IMR-90 (cell line): ENCODE measurements at places on chromosomes 5 and 9.

DNA sequence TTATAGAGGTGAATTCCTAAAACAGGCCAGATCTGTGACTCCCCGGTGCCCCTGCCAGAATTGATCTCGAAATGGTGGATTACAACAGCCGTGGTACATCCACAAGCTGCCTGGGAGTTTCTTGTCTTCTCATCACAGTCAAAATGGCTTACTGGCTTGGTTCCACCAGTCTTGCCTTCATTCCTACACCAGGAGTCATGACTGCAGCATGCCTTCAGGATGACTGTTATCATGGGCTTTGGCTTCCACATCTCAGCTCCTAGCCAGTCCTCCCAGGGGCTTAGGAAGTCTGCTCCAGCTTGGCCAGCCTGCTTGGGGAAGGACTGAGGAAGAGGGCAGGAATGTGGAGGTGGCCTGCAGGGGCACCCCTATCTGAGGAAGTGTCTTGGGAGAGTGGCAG lies 132.9 kb upstream of the NR3C1 start:
- DNase-seq: peak; percentile 99

DNA sequence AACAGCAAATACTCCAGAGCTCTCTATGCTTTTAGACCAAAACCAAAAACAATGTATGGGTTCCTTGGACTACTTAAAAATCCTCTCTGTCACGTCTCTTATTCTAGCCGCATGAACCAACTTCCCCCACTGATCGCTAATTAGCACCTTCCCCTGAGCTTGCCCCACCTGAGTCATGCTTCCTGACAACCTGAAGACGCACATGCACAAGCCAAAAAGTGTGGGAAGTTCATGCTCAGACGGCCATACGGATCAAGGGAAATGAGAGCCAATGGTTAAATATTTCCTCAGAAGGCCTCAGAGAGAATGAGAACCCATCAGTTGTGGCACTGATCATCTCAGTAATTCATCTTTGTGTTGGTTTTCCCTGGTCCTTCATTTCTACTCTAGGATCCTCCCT lies 199.7 kb downstream of the BNC2 start:
- no peak for DNase-seq

DNA sequence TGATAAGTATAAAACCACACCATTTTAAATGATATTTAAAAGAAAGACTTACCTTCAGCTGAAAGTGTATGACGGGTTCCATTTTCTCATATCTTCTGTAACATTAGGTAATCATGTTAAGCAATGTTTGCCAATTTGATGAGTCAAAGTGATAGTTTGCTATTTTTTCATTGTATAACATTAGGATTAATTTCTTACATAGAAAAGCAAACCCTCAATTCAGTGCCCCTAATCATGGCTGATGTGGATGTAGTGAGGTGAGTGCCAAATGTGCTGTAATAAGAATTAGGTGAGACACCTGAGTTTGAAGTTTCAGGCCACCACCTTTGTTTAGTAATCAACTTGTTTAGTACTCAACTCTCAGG lies 68.0 kb downstream of the UNC13B start:
- no peak for DNase-seq

DNA sequence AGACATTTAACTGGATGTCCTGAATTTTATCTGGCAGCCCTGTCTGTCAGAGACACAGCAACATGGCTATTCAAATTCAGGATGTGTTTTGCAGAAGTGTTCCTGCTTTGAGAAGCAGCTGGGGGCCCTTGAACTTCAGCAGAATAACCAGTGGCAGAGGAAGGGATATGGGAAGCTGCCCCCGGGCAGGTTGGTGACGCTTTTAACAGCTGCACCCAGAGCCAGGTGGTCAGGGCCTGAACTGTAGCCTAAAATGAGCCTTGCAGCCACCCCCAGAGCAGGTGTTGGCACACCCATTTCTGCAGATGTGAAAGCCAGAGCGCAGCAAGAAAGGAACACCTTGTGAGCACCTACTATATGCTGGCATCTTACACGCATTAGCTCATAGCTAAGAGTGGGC lies 128.7 kb upstream of the BOD1 start:
- no peak for DNase-seq

DNA sequence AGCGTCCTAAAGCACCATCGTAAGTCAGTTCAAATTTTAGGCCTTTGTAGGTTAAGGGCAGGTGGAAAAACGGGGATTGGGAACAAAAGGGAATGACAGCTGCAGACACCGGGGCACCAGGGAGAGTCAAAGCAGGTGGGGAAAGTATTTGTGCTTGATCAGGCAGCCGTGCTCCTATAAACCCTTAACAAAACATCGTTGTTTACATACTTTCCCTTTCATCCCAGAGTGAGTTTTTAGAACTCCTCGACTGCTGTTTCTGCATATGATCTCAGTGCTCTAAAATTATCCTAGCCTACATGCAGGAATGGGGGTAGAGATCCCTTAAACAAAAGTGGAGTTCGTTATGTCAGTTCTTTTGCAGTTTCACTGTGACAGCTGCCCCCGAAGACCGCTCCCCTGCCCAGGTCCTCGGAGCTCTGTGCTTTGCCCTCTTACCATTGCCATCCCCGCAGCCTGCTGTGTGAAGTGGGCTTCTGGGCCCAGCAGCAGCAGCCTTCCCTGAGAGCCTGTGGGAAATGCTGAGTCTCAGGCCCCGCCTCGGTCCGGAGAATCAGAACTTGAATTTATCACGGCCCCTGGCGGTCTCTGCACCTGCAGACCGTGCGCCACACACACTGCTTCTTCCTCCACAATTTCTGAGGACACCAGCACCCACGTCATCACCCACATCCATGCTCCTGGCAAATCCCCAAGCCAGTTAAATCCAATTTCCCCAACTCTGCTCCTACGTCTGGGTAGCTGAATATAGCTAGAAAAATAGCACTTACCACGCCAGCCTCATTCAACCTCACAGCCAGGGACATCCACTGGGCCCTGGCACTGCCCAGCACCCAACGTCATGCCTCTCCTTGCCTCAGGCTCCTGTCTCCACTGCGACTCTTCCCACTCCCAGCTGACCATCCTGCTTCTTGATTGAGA lies 86.8 kb downstream of the NSUN2 start:
- no peak for DNase-seq

GRCh38 chr9:79154806-79155205 lies 417.0 kb upstream of the TLE4 start:
- peak; percentile 11 for DNase-seq

DNA sequence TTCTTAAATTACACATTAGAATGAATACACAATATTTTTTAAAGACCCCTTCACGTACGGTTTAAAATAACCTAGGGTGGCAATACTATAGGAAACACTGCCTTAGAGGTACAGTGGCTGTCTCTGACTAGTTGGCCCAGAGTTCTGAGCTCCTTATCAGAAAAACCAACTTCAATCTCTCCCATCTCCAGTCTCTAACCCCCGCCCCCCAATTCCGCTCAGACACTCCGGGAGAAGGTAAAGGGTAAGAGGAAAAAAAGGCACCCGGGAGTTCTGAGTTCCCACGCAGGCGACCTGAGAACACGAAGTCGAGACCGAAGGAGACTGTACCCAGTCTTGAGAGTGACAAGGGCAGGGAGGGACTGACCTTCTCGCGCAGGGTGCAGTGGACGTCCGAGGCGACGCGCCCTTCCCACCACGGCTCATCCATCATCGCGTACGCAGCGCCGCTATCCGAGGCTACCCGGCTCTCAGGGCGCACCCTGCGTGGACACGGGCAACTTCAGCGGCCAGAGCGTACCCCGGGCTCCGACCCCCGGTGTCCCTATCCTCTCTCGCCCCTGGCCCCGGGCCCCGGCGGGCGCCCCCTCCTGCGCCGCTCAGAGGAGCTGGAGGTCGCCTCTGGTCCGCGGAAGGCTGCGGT lies 752 bp downstream of the CCNJL start:
- no peak for DNase-seq

GRCh38 chr5:31106691-31107090 lies 86.8 kb upstream of the CDH6 start:
- DNase-seq: peak; percentile 60

GRCh38 chr9:73179589-73179988 lies 27.9 kb downstream of the ANXA1 start:
- peak; percentile 16 for DNase-seq

DNA sequence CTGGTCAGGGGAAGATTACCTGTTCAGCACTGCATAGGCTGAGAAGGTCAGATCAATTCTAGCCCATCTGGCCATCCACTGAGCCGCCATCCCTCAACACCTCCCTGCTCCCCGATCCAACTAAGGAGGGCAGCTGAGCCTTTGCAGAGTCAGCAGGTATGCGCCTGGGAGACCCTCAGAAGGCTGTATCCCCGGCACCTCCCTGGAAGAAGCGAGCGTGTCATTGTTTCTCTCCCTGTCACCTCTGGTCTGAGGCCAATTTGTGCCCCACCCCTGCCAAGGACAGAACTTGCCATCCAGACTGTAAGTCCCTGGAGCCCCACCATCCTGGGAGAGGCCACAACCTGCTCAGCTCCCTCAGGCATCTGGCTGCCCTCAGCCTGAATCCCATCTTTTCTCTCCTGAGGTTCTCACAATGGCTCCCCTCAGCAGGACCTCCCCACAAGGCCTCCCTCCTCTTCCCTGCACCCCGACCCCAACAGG lies 2.6 kb downstream of the CLTB start:
- no peak for DNase-seq

- DNase-seq: peak; percentile 25
Observed at GRCh38 chr9:132694144-132694543, 23.9 kb downstream of the GTF3C4 start.

DNA sequence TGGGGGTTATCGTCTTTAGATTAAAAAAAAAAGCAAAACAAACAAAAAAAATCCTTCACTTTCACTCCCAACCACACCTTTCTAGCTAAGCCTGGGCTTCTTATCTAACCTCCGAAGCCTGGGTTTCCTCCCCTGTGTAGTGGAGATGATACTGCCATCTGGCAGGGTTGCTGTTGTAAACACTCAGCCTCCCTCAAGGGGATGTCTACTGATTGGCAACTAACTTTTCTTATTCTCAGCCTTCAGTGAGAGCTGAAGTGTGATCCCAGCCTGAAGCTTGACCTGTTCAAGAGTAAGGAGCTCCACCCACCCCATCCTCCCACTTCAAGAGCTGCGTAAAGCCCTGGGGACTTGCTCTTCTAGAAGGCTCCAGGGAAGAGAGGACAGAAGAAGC lies 21.5 kb upstream of the WWC1 start:
- peak; percentile 13 for DNase-seq

GRCh38 chr9:25472681-25473080 lies 205.6 kb downstream of the TUSC1 start:
- no peak for DNase-seq

DNA sequence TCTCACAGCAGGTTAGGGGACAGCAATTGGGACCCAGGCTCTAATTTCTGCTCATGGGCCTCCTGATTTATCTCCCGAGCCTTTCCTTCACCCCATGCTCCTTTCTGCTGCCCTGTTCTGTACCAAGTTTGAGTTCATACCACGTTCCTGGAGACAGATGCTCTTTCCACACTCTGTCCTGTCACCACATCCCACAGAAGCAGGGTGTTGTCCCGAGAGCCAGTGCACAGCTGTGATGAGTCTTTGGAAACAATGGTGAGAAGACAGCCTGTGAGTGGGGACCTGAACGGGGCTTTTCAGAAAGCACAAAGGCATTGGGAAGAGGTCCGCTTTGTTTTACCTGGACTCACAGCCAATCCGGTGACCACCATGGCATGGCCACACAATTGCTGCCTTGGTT lies 17.4 kb downstream of the WDR31 start:
- no peak for DNase-seq

DNA sequence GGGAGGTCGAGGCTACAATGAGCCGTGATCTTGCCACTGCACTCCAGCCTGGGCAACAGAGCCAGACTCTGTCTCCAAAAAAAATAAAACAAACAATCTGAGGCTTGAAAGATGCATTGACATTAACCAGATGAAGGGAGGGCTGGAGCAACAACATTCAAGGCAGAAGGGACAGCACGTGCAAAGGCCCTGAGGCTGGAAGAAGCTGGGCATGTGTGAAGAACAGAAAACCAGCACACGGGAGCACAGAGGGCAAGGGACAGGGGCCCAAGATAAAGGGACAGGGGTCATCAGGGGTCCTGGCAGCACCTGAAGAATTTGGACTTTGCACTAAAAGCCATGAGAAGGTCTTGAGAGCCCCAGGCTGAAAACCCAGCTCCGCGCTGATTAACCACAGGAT lies 3.3 kb downstream of the PTGES start:
- no peak for DNase-seq

DNA sequence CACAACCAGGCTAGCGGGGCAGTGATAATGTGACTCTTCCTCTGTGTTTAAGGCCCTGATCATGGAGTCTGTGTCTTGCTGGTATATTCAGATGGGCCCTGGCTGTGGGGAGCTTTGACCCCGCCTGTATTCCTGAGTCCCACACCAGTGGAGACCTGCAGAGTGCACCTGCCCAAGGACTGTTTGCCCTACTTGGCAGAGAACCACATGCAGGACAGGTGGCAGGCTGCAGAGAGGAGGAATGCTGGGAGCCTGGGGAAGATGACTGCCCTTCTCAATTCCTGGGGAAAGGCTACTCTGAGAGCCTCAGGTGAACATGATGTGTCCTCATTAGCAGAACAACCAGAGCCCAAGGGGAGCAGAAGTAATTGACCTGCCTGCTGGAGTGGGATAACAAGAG lies 36.2 kb downstream of the IARS1 start:
- no peak for DNase-seq

DNA sequence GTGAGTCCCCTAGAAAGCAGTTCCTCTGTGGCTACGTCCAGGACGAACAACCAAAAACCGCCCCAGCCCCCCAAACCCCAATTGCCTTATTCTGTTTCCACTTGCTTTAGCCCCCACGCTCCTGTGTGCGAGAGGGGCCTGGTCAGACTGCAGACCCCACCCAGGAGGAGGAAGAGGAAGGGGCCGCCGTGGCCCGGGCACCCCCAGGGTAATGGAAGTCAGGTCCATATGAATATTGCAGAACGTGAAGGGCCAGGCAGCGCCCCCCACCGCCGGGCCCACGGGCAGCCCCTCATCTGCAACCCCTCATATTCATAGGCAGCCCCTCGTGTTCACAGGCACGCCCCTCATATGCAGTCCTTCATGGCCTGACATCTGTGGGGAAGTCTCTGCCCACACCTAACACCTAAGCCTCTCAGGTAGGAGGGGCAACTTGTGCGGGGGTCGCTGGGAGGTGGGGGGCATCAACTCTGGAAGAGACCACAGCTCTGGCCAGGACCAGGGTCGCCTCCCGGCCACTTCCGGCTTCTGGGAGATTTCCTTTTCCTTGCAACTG lies 37.7 kb upstream of the PLEKHG4B start:
- no peak for DNase-seq

- DNase-seq: no peak
Observed at GRCh38 chr5:176851871-176852658, 41.7 kb downstream of the UNC5A start.

GRCh38 chr5:180330270-180330648 lies 22.9 kb downstream of the GFPT2 start:
- DNase-seq: no peak

DNA sequence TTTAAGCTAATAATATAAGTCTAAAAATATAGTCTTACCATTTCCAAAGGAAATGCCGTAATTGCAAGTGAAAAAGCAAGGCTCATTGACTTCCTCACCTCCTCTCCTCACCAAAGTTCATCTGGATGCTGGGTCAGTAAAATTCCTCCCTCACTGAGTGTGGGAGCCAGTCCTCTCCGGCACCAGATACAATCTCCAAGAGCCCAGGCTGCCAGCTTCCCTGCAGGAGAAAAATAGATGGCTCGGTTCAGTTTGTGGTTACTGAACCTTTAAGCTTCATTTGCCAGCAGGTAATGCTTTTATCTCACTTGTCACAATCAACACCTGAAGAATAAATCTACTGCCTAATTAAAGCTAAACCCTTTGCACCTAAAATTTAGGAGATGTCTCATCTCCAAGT lies 115.3 kb upstream of the VLDLR start:
- no peak for DNase-seq
